ENCODE measurements at places on chromosomes 7 and 10.
A peak's percentile ranks its signal among the peaks of the same experiment; 100 is the strongest.

GRCh38 chr10:78508955-78509748 lies 475.5 kb downstream of the RPS24 start:
- no peak for DNase-seq

DNA sequence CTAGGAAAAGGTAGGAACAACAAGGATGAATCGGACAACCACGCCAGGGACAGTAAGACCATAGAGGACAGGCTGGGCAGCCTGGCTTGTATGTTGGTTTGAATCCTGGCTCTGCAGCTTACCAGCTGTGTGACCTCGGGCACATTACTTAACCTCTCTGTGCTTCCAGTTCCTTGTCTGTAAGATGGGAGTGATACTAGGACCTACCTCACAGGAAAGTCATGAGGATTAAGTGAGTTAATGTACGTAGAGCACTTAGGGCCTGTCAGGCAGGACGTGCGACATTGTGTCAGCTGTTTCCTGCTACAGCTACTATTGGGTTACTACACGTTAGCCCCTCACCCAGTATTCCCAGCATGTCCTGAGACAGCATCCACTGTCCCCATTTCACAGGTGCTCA lies 32.1 kb downstream of the PLAC9 start:
- no peak for DNase-seq

DNA sequence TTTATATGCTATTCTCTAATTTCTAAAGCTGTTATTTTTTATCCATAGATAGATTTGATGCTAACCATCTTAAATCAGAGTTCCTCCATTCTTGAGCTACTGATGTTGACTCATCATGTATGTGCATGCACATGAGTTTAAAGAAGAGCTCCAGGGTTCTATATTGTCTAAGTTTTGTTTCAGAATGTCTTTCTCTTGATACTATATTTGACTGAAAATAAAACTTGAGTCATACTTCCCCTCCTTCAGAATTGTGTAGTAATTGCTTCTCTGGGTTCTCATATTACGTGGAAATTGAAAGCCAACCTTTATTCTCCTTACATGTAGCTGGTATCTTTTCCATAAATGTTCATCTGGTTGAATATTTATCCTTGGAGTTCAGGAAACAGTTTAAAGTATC lies 89.4 kb downstream of the LRRTM3 start:
- no peak for DNase-seq

- DNase-seq = no peak
Measured at GRCh38 chr10:60425392-60426110, 35.9 kb upstream of the ANK3 start.

DNA sequence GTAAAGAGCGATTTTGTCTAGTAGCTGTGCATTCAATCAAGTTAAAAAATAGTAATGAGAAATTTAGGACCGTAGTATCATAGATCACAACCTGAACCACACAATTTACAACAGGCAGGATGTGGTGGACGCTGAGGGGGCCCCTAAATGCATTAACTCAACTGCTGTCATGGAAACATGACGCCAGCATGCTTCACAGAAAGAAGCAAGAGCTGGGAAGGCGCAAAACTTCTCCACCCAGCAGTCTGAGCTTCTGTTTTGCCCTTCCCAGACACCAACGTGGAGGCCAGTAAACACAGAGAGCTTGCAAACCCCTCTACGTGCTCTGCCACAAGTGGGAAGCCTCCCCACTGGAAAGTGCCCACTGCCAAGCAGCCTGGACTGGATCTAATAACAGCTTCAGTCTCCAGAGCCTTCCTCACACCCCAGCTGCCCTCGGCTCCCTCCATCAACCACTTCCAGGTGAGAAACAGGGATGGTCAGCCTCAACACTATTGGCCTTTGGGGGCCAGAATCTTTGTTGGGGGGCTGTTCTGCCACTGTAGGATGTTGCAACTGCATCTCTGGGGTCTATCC lies 151.8 kb downstream of the SFMBT2 start:
- peak; percentile 71 for DNase-seq

GRCh38 chr7:138460649-138461607 lies 869 bp downstream of the TRIM24 start:
- DNase-seq = peak; percentile 41

DNA sequence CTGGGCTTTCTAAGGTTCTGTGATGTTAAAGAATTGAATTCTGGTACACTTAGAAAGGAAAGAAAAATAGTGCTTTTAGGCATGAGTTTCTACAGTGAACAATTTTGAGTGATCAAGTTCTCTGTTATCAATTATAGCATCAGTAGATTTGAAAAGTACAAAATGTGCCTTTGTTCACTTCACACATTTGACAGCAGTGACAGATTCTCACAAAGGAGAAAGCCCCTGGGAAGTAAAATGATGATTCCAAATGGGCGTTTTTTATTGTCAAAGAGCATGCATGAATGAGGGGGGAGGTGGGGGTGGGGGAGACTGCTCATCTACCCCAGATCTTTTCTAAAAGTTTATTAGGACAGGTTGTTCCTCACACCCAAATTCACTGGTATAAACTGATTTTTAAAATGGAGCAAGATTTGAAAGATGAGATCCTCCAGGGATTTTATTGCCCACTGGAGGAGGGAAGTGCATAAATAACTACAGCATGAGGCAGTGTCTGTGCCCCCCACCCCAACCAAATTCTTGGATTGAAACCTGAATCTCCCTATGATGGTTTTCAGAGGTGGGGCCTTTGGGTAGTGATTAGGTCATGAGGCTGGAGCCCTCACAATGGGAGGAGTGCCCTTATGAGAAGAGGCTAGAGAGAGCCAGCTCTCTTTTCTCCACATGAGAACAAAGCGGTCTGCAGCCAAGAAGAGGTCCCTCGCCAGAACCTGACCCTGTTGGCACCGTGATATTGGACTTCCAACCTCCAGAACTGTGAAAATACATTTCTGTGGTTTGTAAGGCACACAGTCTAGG lies 79.5 kb downstream of the AOAH start:
- no peak for DNase-seq

DNA sequence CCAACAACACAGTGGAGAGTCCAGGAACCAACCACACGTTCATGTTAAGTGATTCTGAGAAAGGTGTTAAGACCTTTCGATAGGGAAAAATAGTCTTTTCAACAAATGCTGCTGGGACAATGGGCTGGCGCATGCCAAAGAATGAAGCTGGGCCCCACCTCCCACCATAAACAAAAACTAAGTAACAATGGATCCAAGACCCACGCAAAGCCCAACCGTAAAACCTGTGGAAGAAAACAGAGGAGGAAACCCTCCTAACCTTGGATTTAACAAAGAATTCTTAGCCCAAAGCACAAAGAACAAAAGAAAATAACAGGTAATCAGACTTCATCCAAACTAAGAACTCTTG lies 272.8 kb downstream of the ELFN1 start:
- no peak for DNase-seq

DNA sequence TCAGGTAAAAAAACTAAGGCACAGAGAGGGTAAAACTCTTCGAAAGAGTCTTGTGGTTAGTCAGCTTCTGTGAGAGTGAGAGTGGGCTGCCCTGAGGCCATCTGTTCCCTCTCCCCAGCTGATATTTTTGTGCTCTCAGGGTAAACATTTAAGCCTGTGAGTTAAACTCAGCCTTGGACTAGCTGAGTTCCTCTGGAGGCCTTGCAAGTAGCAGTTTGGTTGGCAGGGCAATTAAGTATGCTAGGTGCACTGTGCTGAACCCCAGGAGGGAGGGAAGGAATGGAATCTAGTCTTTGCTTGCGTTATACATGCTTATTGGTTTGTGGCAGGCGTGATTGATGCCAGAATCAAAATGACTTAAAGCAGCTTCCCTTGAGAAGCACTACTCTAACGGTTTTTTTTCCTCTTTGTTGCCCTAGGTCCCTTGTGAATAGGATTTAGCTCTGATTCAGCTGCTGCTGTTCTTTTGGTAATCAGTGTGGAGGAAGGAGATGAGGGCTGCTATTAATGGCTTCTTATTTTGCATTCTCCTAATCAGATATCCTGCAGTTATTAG lies 140.2 kb downstream of the AUTS2 start:
- DNase-seq = no peak

DNA sequence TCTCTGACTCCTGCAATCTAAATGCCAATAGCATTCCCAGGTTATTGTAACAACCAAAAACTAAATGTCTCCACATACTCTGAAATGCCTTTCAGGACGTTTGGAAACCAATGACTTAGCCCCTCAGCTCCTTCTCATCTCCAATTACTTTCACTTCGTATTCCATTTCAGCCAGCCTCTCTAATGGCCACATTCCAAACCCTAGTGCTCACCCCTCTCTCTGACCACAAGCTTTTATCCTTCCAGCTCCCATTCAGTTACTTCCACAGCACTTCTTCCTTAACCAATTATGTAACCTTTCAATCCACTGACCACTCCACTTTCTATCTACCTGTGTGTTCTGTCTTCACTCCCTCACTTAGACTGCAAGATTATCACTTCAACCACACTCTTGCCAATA lies 4.3 kb downstream of the NOC3L start:
- no peak for DNase-seq

GRCh38 chr10:98463976-98464754 lies 17.4 kb upstream of the HPS1 start:
- no peak for DNase-seq

DNA sequence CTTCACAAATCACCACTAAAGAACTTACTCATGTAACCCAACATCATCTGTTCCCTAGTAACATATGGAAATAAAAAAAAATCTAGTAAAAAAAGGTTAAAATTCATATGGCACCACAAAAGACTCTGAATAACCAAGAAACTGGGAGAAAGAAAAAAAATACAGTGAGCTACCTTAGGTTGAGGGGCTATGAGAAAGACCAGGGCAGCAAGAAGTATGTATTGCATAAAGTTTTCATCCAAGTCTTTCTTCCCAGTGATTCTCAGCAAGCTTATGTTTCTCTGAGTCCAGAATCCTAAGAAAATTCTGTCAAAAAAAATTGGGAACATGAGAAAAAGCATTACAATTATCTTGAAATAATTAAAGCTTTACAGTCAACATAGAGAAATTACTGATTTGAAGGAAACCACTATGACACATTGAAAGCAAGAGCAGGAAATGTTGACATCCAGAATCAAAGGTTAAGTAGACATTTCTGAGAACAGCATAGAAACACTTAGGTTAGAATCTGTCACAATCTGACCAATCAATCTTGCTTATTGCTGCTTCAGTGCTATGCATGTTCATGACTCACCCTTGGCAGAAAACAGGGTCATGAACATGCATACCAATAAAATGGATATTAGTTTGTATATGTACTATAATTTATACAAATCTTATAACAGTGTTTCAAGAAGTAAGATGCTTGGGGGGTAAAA lies 494.0 kb upstream of the POT1 start:
- DNase-seq = no peak

DNA sequence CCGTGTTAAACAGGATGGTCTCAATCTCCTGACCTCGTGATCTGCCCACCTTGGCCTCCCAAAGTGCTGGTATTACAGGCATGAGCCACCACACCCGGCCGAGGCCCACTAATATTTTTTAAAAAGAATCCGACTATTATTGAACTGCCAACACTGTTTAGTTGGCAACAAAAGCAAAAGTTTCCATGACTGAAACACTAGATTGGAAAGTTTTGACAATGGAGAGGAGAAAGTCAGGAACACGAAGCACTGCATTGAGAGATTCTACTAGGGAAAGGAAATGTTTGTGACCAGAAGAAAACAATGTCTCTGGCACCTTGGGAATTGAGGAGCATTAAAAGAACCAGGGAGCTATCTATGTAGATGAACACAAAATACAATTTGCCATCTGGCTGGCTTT lies 13.7 kb upstream of the PPP1R9A start:
- DNase-seq = no peak

- DNase-seq = no peak
Measured at GRCh38 chr10:3654496-3654895, 130.5 kb downstream of the KLF6 start.

GRCh38 chr10:34768972-34769330 lies 46.1 kb downstream of the PARD3 start:
- no peak for DNase-seq

- DNase-seq = no peak
Measured at GRCh38 chr7:105766421-105767073, 109.9 kb downstream of the ATXN7L1 start.

DNA sequence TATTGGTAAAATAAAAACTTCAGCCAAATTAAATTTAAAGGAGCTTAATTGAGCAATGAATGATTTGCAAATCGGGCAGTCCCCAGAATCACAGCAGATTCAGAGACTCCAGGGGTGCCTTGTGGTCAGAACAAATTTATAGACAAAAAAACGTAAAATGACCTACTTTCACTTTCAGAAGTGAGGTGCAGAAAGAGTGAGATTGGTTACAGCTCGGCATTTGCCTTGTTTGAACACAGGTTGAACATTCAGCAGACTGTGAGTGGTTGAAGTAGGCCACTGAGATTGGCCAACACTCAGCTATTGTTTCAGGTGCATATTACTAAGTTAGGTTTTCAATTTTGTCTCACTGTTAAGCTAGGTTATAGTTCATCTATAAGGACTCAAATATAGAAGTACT lies 153.4 kb downstream of the BICC1 start:
- peak; percentile 25 for DNase-seq

Data from CD4-positive, alpha-beta T cell treated with Interleukin-4 for 4 hours (primary cell).